ENCODE measurements at places on chromosomes 4 and X.

DNA sequence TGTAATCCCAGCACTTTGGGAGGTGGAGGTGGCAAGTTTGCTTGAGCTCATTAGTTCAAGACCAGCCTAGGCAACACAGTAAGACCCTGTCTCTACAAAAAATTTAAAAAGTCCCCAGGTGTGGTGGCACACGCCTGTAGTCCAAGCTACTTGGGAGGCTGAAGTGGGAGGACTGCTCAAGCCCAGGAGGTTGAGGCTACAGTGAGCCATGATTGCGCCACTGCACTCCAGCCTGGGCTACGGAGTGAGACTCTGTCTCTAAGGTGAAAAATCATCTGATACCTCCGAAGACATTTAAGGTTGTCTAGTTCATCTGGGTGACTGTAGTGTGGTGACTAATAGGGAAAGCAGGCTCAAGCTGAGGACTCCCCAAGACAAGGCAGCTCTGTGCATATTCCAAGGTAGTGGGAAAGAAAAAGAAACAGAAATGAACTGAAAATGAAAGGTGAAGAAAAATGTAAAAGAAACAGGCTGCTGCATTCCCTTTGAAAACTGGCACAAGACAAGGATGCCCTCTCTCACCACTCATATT, 23.3 kb downstream of the FRYL start:
- no peak for DNase-seq

DNA sequence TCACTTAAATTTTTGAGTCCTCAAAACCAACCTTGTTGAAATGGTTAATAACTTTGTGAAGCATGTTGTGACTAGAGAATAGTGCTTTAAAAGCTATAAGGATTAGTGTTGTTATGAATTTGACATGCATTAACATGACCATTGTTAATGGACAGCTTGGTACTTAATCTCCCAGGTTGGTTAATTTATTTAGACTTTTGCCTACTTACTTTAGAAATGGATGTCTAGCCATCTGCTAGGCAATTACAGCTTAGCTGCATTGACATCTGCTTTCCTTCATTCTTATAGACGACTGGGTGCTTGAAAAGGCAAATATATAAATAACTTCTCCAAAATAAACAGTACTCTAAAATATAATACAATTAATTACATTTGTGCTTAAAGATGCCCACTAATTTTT, 368.0 kb downstream of the CCSER1 start:
- DNase-seq = no peak

DNA sequence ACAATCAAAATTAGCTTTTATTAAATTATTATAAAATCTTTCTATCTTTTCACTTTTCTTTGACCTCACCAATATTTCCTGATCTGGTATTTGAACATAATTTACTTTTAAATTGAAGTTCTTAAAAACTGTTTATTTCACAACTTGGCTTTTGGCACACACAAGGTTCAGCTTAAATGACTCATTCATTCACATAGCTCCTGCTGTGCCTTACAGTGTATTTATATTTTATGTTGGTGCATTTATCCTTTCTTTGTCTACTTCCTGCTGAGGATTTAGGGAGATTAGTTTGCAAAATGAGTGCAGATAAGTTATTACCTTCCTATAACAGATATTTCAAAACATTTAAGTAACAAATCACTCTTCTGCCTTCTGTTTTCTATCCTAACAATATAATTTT, 430.6 kb downstream of the DTHD1 start:
- DNase-seq = no peak

DNA sequence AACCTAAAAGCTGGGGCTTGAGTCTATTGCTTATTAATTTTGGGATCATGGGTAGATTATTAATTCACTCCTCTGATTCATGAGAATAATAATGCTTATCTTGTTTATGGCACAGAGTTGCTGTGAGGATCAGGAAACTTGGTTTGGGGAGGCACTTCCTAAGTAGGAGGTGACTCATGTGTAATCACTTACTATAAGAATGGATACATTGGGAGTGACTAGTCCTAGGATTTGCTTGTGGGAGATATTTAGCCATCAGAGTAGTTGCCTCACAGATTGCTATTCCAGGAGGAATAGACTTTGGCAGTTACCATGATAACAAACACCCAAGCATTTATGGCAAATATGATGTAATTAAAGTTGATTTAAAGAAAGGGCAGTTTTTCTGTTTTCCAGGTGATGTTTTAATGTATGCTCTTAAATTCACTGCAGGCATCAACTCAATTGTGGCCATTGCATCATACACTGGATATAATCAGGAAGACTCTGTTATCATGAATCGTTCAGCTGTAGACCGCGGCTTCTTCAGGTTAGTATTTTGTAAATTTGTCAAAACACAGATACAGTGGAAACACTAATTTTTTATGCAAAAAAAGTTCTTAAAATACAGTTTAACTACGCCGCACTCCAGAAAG, 41.9 kb downstream of the POLR2B start:
- DNase-seq = no peak

DNA sequence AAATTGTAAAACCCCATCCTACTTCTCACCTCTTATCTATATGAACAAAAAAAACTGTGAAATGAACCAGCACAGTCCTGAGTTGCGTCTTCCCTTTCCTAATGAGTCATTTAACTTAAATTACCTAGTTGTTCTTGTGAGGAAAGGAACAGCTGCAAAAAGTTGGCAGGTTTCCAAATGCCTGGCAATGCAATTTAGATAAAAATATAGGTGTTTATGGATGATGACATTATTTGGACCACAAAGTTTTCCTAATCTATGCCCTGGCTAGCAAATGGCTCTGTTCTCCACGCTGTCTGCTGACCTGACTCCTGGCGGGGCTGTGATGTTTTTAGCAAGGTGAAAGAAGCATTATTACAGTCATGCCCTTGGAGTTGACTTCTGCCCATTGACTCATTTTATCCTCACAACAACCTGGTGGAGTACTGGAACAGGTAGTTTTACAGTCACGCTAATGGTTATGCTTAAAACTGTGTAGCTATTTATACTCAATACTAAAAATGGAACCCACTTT, 29.8 kb upstream of the RELL1 start:
- DNase-seq = no peak

GRCh38 chrX:155534800-155535199, 76.4 kb upstream of the F8A3 start:
- no peak for DNase-seq

- DNase-seq = no peak
Observed at GRCh38 chrX:63656871-63657580, 128.0 kb downstream of the ARHGEF9 start.

- no peak for DNase-seq
Observed at GRCh38 chr4:97359826-97360225, 783.5 kb downstream of the STPG2 start.

DNA sequence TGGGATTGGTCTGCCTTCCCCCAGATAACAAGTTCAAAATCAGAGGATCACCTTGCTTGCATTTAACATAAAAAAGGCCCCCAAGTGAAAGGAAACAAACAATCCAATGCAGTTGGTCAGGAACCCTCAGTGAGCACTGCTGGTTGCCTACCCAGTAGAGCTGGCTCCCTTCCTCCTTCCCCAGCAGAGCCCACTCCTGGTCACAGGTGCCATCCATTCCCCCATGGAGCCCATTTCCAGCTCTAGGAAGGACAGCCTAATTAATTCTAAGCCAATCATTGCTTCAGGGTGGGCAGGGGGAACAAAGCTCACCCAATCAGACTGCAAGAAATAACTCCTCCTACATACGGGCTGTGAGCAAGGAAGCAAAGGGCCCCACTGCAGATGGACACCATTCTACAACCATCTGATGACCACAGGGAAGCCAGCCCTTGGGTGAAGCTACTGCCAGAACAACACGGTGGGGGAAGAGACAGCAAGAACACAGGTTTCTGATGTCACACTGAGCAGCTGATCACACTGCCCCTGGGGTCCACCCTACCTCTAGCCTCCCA, 86.5 kb downstream of the SH3KBP1 start:
- no peak for DNase-seq

DNA sequence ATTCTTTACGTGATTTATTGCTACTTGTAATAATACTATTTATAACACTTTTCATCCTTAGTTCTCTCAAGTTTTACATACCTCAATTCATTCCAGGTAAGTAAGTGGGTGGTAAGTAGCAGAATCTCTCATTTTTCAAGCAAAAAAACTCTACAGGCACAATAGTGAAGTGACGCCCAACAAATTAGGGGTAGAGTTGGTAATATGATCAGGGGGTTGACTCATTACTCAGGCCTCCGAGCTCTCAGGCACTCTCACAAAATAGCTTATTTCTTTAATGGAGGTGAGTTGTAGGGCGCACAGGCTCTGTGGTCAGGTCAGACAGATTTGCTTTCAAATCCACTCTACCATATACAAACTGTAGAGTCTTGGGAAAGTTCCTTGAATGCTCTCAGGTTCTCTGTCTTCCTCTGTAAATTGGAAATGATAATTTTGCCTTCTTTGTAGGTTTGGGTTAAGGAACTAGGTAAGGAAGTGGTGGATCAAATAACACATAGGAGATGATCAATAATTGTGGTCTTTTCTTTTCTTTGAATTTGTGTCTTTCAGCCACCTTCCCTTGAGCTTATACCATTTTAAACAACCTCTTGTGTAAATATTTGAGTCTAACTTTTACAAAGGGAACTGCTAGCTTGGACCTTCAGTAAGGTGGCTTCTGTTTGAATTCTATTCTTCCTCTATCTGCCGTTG, 134.9 kb upstream of the LEF1 start:
- DNase-seq = no peak

DNA sequence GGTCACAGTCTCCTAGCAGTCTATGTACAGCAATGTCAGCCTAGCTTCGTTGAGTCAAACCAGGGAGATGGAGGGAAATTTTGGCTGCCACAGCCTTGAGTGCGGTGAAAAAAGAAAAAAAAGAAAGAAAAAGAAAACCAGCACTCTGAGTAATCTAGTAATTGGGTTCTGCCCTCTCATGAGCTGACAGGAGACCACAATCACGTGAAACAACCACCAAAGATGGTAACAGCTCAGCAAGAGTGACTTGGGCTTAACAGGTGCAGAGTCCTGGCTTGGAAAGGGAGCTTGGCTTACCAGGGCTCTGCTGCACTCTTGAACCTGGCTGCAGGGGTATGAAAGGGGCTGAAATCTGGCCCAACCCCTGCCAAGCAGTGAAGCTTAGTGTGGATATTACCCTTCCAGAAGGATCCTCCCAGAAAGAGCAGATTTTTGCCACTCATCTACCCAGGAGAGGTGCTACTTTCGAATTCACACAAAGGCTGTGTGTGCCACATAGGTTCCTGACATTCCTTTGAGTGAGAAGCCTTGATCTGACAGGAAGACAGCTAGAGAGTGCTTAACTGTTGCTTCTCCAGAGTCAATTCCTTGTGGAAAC, 350.3 kb downstream of the PTTG2 start:
- DNase-seq = no peak

DNA sequence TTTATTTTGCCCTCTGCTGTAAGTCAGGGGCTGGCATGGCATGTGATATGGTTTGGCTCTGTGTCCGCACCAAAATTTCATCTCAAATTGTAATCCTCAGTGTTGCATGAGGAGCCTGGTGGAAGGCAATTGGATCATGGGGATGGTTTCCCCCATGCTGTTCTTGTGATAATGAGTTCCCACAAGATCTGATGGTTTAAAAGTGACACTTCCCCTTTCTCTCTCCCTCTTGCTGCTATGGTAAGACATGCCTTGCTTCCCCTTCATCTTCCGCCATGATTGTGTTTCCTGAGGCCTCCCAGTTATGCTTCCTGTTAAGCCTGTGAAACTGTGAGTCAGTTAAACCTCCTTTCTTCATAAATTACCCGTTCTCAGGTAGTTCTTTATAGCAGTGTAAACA, 72.0 kb upstream of the MSX1 start:
- DNase-seq = no peak

DNA sequence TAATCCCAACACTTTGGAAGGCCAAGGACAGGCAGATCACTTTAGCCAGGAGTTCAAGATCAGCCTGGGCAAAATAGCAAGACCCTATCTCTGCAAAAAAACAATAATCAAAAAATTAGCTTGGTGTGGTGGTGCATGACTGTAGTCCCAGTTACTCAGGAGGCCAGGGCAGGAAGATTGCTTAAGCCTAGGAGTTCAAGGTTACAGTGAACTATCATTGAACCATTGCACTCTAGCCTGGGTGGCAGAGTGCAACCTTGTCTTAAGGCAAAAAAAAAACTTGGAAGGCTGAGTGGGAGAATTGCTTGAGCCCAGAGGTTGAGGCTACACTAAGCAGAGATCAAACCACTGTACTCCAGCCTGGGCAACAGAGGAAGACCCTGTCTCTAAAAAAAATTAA, 5.2 kb upstream of the FRYL start:
- DNase-seq = no peak

DNA sequence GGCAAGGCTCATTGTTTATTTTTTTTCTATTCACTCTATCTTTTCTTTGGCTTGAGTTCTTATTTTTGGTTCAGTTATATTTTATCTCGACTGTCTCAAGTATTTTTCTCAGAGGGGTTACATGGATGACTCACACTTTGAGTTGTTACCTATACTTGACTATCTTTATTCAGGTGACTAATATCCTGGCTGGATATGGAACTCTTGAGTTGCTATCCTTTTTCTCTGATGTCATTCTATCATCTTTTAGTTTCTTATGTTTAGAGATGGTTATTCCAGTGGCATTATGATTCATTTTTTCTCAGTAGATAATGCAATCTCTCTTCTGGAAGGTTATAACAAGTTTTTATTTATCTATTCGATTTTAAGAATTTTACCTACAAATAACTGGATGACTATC, 117.9 kb downstream of the COX18 start:
- no peak for DNase-seq

GRCh38 chr4:141074098-141074878, 59.0 kb downstream of the RNF150 start:
- no peak for DNase-seq

GRCh38 chr4:169351872-169352271, 81.1 kb upstream of the SH3RF1 start:
- no peak for DNase-seq

- DNase-seq = peak; percentile 67
Observed at GRCh38 chrX:130523460-130524394, 121.9 kb downstream of the RBMX2 start.

DNA sequence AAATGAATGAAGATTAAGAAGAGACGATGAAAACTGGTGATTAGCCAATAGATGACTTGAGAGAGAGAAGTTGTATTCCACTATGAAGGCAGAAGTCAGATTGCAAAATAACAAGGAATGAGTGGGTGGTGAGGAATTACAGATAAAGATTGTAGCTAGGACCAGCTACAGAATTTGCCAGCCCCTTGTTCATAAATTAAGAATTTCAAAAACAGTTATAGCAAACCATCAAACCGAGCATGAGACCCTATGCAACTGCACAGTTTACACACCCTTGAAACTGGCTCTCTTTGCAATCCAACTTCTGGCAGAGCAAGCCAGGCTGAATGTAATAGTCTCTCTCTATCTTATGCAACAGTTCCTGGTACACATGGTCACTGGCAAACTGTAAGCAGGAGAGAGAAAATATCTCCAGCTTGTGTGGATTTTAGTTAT, 35.2 kb downstream of the STAP1 start:
- DNase-seq = no peak

- DNase-seq = no peak
Observed at GRCh38 chr4:96228463-96228862, 388.6 kb downstream of the PDHA2 start.

DNA sequence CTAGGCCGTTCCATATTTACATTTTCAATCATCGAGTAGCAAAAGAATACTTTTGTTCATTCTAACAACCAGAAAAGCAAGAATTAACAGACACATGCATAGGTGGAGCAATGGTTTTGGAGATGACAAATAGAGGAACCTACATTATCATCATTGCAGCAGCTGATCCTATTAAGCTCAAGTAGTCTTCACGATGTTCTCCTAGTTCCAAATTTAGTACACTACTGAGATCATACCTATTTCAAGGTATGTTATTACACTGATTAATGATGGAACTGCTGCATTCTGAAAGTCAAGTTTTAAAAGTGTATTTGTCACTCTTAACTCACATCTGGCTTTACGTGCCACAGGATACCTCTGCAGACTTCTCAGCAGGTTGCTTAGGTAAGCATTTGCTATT, 87.4 kb downstream of the ADGRA3 start:
- DNase-seq = no peak

Measured in right kidney (tissue), 9 donors.